ENCODE measurements at places on chromosomes 12 and 14.

DNA sequence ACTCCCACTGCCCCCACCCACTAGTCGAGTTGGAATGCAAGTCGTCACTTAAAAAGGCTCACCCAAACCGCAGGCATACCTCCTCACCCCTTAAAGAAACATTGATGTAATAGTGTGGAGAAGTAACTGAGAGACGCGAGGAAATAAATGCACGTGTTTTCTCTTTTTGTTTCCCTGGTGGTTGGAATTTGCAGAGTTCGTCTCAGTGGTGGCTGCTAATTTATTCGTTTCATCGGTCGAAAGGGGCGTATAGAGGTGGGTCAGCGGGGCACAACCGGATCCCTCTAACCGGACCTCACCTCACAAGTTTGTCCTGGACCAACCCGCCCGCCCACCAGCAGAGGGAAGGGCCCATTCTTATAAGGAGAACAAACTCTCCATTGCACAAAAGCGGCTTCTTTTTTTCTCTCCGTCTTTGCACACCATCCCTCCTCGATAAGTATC is 5.0 kb upstream of the NPAS3 start:
- DNase-seq = no peak

DNA sequence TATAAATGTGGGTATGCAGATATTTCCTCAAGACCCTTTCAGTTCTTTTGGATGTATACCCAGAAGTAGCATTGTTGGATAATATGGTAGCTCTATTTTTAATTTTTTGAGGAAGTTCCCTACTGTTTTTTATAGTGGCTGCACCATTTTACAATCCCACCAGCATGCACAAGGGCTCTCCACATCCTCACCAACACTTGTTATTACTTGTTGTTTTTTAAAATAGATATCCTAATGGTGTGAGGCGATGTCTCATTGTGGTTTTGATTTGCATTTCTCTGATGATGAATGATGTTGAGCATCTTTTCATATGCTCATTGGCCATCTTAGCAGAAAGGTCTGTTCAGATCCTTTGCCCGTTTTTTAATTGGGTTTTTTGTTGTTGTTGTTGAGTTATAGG is 47.1 kb downstream of the DIP2B start:
- no peak for DNase-seq

DNA sequence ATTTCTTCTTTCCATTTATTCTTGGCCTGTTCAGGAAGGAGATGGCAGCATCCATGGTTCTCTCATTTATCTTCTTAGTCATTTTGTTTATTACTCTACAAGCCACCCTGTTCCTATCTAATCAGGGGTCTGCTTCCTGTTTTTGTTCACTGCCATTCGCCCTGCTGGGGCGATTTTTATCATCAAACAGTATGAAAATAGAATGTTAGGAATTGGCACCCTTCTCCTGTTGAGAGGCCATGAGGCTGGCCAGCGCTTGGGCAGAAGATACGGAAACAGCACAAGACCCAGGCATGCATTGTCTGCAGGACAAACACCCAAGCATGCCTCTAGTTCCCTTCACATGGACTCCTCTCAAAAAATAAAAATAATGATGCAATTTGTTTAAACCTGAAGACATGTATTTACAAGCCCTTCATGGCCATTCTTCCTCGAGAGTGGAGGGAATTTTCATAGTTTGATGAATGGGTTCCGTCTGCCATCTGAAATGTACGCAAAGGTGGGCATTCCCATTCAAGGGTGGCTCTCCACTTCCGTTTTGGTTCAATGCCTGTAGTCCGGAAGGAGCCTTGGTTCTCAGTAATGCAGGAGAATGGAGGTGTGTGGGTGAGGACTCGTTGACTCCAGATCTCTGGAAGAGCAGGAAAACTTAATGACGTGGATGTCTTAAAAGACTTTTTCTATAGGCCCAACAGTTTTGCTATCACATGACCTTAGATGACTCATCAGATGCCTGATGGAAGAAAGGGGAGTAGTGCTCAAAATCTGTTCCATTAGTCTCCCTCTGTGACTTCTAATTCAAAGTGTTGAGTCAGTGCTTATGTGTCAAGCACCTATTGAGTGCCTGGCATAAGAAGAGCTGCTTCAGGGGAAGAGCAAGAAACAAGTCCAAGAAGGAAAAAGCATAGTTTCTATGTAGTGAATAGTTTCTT is 252.4 kb upstream of the TBX3 start:
- DNase-seq = no peak

GRCh38 chr12:76628745-76629144 is 69.2 kb upstream of the OSBPL8 start:
- no peak for DNase-seq

- no peak for DNase-seq
Measured at GRCh38 chr12:64318605-64319004, 72.0 kb downstream of the C12orf56 start.

DNA sequence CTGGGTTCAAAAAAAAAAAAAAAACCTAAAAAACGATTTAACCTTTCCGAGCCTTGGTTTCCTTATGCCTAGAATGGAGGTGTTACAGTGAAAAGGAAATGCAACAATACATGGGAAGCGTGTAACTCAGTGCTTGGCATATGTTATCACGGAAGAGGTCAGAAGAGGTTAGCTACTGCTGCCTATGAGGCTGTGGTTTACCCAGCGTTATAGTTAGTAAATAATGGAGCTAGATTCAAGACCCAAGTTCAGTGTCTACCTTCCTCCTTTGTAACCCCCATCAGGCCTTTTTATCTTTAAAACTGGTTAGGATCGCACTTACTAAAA is 839 bp downstream of the IFT43 start:
- peak; percentile 46 for DNase-seq

DNA sequence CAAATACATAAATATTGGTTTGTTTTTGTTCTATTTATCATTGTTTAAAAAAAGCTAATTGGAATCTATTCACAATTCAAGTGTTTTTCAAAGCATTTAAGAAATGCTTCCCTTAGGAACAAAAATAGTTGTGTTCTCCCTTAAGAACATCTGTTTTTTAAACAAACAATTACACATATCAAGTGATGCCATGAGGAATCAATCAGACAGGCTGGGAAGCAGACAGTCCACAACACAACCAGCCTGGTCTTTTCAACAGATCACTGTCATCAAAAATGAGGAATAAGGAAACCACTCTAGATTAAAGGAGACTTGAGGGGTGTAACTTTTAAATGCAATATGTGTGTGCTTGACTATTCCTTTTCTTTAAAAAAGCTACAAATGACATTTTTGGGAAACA is 25.5 kb downstream of the GALC start:
- no peak for DNase-seq

DNA sequence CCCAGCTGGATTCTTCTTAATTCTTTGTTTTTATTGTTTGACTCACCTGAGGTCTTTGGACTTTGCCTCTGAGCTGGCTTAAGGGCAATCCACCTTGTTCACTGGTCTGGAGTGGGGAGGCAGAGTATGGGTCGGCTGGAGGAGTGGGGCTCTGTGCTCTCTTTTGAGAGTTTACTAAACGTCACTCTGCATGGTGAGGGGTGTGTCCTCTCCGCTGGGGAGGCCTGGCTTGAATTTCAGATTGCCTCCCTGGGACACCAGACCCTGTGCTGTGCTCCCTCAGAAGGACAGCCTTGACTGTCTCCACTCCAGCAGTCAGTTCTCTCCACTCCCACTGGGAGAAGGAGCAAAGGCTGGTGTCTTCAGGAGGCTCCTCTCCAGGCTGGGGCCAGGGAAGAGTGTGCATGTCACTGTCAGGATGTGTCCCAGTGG is 1.9 kb upstream of the MTA1 start:
- DNase-seq = no peak

DNA sequence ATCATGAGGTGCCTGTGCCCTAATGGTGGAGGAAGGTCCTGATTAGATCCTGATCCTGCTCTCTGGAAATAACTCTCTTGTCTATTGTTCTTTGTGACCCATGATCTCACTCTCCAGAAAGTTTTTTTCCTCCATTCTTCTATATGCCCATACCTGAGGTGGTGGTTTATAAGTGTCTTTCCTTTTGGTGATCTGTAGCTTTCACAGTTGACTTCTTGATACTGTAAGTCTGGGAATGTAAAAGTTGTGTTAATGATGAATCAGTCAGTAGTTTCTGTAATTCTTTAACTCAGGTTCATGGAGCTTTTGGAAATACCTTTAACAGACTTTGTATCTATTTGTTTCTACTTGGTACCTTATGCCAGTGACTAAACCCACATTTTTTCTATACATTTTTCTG is 444.0 kb upstream of the FLRT2 start:
- no peak for DNase-seq

GRCh38 chr14:58954901-58955861 is 233.3 kb upstream of the DAAM1 start:
- DNase-seq = no peak

DNA sequence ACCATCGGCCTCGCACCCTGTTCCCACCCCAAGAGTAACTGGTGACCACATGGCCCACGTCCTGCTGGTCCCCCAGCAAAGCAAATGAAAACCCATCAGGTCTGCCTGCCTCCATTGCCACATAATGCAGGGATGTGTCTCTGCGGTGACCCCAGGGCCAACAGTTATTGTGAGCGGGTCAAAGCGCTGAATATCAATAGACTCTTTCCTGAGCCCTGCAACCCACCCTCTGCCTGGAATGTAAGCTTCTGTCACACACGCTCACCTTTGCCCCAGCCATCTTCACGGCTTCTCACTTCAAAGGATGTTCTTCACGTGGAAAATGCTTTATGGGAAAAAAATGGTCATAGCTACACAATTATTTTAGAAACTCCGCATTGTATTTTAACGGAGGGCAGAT is 63.9 kb downstream of the FZD10 start:
- DNase-seq = no peak

Data from pulmonary artery endothelial cell (primary cell).